Activated T-helper 1 cell treated with anti-CD3 and anti-CD28 coated beads, Interleukin-2, amount 50 U/mL, for 16 hours (primary cell): ENCODE measurements at places on chromosomes 3 and 15.

GRCh38 chr3:112900113-112900512, 53.4 kb upstream of the CD200R1L start:
- no peak for DNase-seq

- no peak for DNase-seq
These were observed 221.3 kb upstream of the CDIN1 start for GRCh38 chr15:36358094-36358493.

GRCh38 chr3:105130911-105131310, 235.8 kb upstream of the ALCAM start:
- DNase-seq = no peak

GRCh38 chr3:133448478-133449122, 48.7 kb downstream of the BFSP2 start:
- no peak for DNase-seq
